ENCODE measurements at places on chromosomes 5 and 9.

GRCh38 chr5:111776913-111777781 lies 20.2 kb upstream of the NREP start:
- no peak for DNase-seq

GRCh38 chr5:158995694-158996173 lies 104.0 kb downstream of the EBF1 start:
- no peak for DNase-seq

GRCh38 chr5:160520609-160521391 lies 99.1 kb downstream of the PTTG1 start:
- no peak for DNase-seq

- no peak for DNase-seq
Measured at GRCh38 chr5:159452480-159453167, 122.3 kb upstream of the IL12B start.

DNA sequence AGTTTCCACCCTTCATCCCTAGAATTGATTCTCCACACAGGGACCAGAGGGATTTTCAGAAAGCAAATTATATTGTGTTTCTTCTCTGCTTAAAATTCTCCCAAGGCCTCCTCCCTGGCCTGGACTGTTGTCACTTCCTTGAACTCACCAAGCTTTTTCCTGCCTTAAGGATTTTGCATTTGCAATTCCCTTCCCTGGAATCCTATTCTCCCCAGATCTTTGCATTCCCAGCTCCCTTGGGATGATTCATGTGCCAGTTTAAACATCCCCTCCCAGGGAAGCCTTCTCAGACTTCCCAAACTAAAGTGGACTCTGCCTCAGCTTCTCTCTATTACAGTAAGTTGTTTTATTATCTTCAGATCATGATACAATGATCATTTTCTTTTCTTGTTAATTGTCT lies 35.2 kb upstream of the PDE8B start:
- no peak for DNase-seq
